ENCODE measurements at places on chromosomes 5 and 9.

- no peak for DNase-seq
These were observed 77.6 kb downstream of the LIFR start for GRCh38 chr5:38478878-38479277.

- DNase-seq = no peak
These were observed 50.3 kb downstream of the MAN2A1 start for GRCh38 chr5:109739741-109740728.

- DNase-seq = no peak
These were observed 21.9 kb downstream of the FGF18 start for GRCh38 chr5:171441246-171441791.

- no peak for DNase-seq
These were observed 281.1 kb downstream of the FER start for GRCh38 chr5:109028608-109029299.

GRCh38 chr5:1437226-1437829 lies 7.9 kb downstream of the SLC6A3 start:
- DNase-seq = no peak

DNA sequence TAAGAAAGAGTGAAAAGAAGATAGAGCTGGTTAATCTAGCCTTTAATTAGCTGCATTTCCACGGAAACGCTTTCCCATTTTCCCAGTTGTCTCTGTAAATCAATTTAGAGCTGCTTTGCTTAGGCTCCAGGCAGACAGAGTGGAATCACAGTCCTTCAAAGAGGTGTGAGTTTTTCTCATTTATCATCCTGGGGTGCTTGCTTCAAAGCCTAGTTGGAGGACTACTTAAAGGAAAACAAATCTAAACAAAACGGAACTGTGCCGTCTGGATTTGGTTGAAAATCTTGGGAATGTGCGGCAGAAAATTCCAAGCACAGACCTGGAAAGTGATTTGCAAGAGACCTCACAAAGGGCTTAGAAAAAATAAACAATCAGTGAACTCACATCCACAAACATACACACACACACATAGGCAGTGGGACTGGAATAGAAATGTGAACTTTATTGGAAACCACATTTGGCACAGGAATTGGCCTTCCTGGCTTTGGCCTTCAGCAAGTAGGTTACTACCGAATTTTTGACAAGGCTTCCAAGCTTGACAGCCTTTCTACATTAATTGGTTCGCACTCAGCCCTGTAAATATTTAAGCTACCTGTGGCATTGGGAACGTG lies 235.2 kb upstream of the SLC24A2 start:
- DNase-seq = no peak

DNA sequence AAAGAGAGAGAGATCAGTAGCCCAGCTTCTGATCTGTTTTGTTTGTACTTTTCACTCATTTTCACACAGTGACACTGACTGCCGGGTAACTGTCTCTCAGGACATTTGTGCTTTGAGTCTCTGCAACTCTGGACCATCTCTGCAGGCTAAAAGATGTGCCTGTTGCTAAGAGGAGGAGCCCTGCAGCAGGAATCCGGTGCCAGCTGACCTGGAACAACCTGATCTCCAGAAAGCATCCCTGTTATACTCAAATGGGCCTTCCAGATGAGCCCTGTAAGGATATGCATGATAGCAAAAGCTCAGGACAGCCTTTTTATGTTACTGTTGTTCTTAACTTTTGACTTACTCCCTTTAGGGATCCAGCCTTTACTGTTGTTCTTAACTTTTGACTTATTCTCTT lies 170.7 kb upstream of the RASEF start:
- DNase-seq = no peak

- no peak for DNase-seq
These were observed 764.1 kb upstream of the ARRDC3 start for GRCh38 chr5:92147266-92147665.

GRCh38 chr5:14491015-14491915 lies 90.3 kb upstream of the OTULINL start:
- DNase-seq = no peak
